ENCODE measurements at places on chromosomes 11 and 22. TPM values are rescaled to one million over a fixed set of nuclear protein-coding genes. Genes with fewer than 3 reads are reported as not detected.

DNA sequence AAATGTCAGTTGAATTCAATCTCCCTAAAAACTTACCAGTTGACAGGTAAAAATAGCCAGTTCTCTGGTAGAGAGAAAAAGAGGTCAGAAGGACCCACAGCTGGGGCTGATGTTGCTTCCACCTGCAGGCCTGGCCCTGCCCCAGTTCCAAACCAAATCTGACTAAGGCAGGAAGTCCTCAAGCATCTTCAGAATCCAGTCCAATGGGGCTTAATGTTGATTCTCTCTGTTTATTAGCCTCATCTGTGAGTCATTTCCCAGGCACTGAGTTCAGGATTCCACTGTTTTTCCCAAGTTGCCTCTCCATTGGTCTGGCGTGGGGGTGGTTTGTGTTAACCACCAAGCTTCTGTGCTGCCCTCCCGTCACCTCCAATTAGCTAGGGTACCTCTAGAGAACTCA lies 601.8 kb downstream of the INSC start:
- no peaks in the 10 kb centered on the region for H3K27me3 ChIP-seq
- H3K27ac ChIP-seq = no peak overlapping the region

DNA sequence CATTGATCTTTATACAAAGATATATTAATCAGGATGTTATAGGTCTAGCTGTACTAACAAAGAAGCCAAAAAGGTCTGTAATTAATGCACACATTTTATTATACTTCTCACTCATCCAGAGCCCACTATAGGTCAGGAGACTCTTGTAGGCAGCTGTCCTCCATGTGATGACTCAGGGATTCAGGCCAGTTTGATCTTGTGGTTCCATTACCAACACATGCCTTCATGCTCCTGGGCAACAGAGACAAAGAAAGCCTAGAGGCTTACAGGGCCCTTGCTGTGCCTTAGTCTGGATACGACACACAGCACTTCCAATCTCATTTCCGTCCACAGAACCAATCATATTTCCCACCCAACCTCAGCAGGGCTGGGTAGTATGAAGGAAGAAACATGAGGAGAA lies 150.3 kb upstream of the NCAM1 start:
- no peaks in the 10 kb centered on the region for H3K27me3 ChIP-seq
- DNase-seq = no peak
- H3K4me3 ChIP-seq = no peak overlapping the region

The FAM180B gene
- total RNA-seq = not detected

The INPP5J gene
- 2.6 TPM for total RNA-seq

- no peak overlapping the region for H3K4me3 ChIP-seq
- H3K36me3 ChIP-seq = no peaks in the 10 kb centered on the region
- peak; percentile 62 for DNase-seq
- H3K4me1 ChIP-seq = no peaks in the 10 kb centered on the region
Measured at GRCh38 chr22:50613291-50613981, 12.8 kb downstream of the MAPK8IP2 start.

DNA sequence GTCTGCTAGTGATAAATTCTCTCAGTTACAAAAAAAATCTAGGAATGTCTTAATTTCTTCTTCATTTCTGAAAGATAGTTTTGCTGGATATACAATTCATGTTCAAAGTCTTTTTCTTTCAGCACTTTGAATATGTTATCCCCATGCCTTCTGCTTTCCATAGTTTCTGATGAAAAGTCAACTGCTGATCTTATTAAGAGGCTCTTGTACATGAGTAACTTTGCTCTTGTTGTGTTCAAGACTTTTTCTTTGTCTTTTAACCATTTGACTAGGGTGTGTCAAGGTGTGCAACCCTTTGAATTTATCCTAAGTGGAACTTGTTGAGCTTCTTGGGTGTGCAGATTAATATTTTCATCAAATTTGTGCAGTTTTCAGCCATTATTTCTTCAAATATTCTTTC lies 22.1 kb upstream of the ACCSL start:
- H3K27ac ChIP-seq = no peak overlapping the region
- H3K4me1 ChIP-seq = peaks cover 15% of the 10 kb centered on the region
- no peaks in the 10 kb centered on the region for H3K27me3 ChIP-seq
- DNase-seq = no peak
- H3K36me3 ChIP-seq = no peaks in the 10 kb centered on the region
- H3K4me3 ChIP-seq = no peak overlapping the region

GRCh38 chr22:26648011-26648497 lies 9.3 kb upstream of the MIAT start:
- H3K27me3 ChIP-seq = peaks cover 6% of the 10 kb centered on the region
- DNase-seq = no peak
- no peaks in the 10 kb centered on the region for H3K36me3 ChIP-seq
- H3K27ac ChIP-seq = no peak overlapping the region
- no peaks in the 10 kb centered on the region for H3K4me1 ChIP-seq

The FZD4 gene
- total RNA-seq = 52.5 TPM

GRCh38 chr11:84588131-84588829 lies 1038.9 kb downstream of the DLG2 start:
- H3K36me3 ChIP-seq = no peaks in the 10 kb centered on the region
- H3K4me1 ChIP-seq = no peaks in the 10 kb centered on the region
- H3K27ac ChIP-seq = no peak overlapping the region
- no peak overlapping the region for H3K4me3 ChIP-seq
- H3K27me3 ChIP-seq = no peaks in the 10 kb centered on the region

The C11orf65 gene
- total RNA-seq = 2.6 TPM

GRCh38 chr11:92131289-92131865 lies 93.2 kb upstream of the FAT3 start:
- H3K27me3 ChIP-seq = no peaks in the 10 kb centered on the region
- H3K4me3 ChIP-seq = no peak overlapping the region
- no peaks in the 10 kb centered on the region for H3K4me1 ChIP-seq
- no peaks in the 10 kb centered on the region for H3K36me3 ChIP-seq
- no peak overlapping the region for H3K27ac ChIP-seq

- no peaks in the 10 kb centered on the region for H3K27me3 ChIP-seq
- H3K4me1 ChIP-seq = no peaks in the 10 kb centered on the region
- H3K27ac ChIP-seq = no peak overlapping the region
Measured at GRCh38 chr11:81472646-81473045, 1261.0 kb downstream of the FAM181B start.

- no peak for DNase-seq
- no peak overlapping the region for H3K27ac ChIP-seq
- no peaks in the 10 kb centered on the region for H3K36me3 ChIP-seq
- H3K4me3 ChIP-seq = no peak overlapping the region
Measured at GRCh38 chr11:67538306-67538705, 15.1 kb upstream of the CABP2 start.

DNA sequence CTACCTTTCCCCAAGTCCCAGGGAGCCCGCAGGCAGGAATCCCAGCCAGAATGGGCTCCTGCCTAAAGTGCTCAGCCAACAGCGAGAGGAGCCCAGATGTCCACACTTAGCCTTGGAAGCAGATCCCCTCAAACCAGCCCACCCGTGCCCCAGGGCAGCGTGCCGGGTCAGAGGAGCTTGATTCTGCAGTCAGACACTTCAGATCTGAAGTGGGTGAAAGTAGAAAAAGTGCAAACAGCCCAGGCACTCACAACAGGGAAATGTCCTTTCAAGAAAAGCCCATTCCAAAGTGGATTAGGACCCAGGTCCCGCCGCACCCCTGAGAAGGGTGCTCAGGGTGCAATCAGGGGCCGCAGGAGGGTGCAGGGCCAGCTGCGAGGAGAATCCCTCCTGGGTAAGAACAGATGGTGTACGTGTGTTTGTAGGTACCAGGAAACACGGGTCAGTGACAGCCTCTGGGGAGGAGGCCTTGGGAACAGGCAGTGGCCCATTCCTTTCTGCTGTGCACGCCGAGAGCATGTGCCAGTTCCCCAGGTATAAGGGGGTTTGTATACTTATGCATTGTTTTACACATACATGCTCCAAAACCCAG lies 17.7 kb downstream of the ELFN2 start:
- H3K36me3 ChIP-seq = no peaks in the 10 kb centered on the region
- peaks cover 7% of the 10 kb centered on the region for H3K27me3 ChIP-seq
- DNase-seq = no peak
- H3K4me3 ChIP-seq = no peak overlapping the region
- no peaks in the 10 kb centered on the region for H3K4me1 ChIP-seq

The FAM111B gene
- 0.50 TPM for total RNA-seq

GRCh38 chr22:31618471-31619176 lies 43.4 kb downstream of the PISD start:
- H3K4me3 ChIP-seq = no peak overlapping the region
- no peaks in the 10 kb centered on the region for H3K27me3 ChIP-seq
- H3K4me1 ChIP-seq = no peaks in the 10 kb centered on the region
- DNase-seq = no peak
- H3K36me3 ChIP-seq = no peaks in the 10 kb centered on the region
- no peak overlapping the region for H3K27ac ChIP-seq

DNA sequence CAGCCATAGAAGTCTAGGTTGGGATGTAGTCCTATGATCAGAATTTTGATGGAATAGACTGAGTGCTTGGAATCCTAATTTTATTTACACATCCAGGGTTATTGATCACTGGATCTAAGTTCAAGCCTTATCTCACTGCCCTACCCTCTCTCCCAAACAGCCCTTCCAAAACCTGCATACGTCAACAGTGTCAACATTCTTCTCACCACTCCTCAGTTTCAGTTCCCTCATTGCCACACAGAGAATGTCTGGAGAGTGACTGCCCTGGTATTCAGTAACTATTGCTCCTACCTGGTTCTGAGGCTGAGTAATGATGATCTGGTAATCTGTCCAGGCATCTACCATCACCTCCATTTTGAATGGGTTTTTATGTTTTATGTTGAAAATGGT lies 60.0 kb downstream of the GLYATL1 start:
- no peak overlapping the region for H3K4me3 ChIP-seq
- H3K4me1 ChIP-seq = no peaks in the 10 kb centered on the region
- H3K27ac ChIP-seq = no peak overlapping the region

DNA sequence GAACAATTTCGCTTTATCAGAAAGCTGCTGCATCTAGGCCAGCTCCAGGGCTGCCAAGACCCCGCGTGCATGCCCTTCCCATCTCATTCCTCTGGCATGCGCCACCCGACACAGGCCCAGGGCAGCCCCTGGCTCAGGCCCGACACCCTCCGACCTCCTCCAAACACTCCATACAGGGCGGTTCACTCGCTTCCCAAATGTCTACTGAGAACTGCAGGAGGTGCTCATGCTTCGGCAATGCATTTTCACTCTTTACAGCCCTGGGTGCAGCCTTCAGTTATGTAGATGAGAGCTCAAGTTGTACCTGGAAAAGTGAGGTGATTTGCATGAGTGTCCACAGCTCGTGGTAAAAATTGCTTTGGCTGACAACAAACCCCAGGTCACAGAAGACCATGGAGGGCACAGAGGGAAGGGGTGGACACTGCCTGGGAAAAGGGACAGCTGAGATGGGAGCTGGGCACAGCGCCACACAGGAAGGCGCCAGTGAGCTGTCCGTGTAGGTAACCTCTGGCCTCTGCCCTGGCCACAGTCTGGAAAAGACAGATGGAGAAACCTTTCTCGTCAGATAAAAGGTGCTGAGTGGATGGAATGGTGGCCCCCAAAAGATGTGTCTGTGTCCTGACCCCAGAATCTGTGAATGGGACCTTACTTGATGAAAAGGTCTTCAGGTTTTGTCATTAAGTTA lies 1351.9 kb downstream of the BRD1 start:
- no peaks in the 10 kb centered on the region for H3K27me3 ChIP-seq
- H3K27ac ChIP-seq = no peak overlapping the region
- no peak overlapping the region for H3K4me3 ChIP-seq

DNA sequence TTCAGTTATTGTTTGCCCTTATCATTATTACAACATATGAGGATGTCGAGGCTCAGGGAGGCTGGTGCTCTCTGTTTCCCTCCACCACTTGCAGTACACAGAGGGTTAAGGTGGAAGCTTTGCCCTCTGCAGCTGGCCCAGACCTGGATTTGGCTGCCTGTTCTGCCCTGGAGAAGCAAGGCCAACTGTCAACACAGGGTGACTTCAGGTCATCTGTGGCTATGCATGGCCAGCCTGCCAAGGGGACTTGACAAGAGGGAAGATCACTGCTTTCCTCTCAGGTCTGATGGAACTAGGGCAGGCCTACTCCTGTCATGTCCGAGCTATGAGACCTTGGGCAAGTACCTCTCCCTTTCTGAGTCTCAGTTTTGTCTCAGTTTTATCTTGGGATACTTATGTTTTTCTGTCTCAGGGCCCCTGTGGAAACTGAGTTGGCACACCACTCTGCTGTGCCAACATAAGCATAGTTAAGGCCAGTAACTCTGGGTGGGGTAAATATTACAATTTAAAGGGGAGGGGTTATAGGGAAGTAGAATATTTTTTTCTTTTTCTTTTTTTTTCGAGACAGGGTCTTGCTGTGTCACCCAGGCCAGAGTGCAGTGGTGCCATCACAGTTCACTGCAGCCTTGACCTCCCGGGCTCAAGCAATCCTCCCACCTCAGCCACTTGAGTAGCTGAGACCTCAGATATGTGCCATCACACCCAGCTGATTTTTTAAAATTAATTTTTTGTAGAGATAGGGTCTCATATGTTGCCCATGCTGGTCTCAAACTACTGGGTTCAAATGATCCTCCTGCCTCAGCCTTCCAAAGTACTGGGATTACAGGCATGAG lies 2.4 kb upstream of the THRSP start:
- peak; percentile 82 for DNase-seq
- H3K36me3 ChIP-seq = no peaks in the 10 kb centered on the region
- no peak overlapping the region for H3K4me3 ChIP-seq
- H3K4me1 ChIP-seq = peaks cover 26% of the 10 kb centered on the region
- H3K27me3 ChIP-seq = no peaks in the 10 kb centered on the region

DNA sequence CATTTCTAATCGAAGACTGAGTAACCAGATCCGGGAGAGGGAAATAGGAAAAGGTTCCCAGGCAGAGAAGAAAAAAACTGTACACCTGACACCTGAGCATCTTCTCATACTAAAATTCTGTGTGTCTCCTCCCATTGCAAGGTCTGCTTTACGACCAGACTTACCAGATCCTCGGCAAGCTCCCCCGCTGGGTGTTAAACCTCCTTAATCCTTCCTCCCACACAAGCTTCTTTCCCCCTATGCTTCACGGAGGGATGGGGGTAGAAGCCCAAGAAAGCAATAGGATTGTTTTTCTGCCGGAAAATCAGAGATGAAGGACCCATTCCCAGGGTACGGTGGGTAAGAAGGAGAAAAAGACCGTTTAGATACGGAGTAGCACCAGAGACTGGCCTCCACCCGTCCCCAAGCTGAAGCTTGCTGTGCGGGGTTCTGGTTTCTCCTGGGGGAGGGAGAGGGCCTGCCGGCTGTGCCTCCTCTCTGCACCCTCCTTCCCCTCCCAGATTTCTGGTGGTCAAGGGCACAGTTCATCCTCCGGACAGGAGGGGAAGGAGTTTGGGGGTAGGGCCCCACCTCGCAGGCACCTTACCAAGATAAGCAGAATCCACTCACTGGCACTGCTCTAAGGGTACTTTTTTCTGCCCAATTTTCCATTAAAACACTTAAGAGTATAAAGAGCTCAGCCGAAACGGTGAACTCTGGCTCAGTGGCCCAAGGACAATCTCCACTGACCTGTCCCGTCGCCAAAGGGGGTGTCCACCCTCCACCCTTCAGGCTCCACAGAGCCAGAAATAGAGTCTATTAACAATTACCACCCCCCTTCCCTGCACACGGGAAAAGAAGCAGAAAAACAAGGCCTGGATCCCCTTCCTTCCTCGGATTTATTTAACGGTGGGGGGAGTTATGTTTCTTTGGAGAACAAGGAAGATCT lies 1.2 kb downstream of the TOB2 start:
- peak overlapping the region; percentile 93 for H3K4me3 ChIP-seq
- no peaks in the 10 kb centered on the region for H3K36me3 ChIP-seq
- peak overlapping the region; percentile 100 for H3K27ac ChIP-seq
- H3K4me1 ChIP-seq = peaks cover 46% of the 10 kb centered on the region
- H3K27me3 ChIP-seq = no peaks in the 10 kb centered on the region

GRCh38 chr11:58039589-58039988 lies 8.8 kb downstream of the OR6Q1 start:
- DNase-seq = no peak
- H3K36me3 ChIP-seq = no peaks in the 10 kb centered on the region
- no peak overlapping the region for H3K4me3 ChIP-seq
- H3K4me1 ChIP-seq = no peaks in the 10 kb centered on the region
- no peaks in the 10 kb centered on the region for H3K27me3 ChIP-seq
- H3K27ac ChIP-seq = no peak overlapping the region
